ENCODE measurements at places on chromosomes 16 and 17. TPM values are rescaled to one million over a fixed set of nuclear protein-coding genes. Genes with fewer than 3 reads are reported as not detected.

DNA sequence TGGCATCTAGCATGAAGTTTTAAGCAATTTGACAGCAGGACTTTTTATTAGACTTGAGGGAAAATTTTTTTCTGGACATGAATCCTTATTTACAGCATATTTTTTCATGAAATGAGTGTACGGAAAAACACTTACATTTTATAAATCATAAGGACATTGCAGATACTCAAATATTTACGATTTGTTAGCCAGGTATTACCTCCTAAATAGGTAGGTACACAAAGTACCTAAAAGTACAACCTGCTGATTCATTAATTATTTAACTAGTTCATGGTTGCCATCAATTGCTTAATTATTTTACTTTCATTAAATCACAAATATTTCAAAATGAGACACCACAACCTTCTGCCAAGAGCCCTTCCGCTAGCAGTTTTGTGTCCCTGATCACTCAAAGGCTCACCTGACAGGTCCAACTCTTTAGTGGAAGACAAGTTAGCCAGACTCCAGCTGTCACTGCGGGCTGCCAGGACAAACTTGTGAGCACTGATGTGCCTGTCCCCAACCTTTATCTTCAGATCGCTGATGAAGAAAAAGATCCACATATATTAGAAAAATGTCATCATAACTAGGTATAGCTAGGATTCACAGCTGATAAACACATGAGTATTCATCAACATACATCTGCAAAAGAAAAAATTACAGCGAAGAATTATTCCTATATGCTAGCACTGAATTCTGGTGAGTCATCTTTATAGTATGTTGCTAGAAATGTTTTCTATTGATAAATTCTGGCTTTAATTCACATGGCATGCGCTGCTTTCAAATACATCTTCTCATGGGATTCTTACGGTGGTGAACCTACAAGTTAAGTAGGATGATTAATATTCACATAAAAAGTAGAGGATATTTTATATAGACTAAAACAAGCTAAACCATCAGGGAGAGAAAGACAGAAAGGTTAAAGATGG is 28.2 kb downstream of the ANKFY1 start:
- DNase-seq, result no peak

KRT25 gene
- total RNA-seq, result not detected

MYH1 gene
- not detected for total RNA-seq

GRCh38 chr17:40912486-40913210 is 24.8 kb downstream of the KRT23 start:
- DNase-seq, result peak; percentile 42

NOS2 gene
- total RNA-seq, result 0.60 TPM

DNA sequence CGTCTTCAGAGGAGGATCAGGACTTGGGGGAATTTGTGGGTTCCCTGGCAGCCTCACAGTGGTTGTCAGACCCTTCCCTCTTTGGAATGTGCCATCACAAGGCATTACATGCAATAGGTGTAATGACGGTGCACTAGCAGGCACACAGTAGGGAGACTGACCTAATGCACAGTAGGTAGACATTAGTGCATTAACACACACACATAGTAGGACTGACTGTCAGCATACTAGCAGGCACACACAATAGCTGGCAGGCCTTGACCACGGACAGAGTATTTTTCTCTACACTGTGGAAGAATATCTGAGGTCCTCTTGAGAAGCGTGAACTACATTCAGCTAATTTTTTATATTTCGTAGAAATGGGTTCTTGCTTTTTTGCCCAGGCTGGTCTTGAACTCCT is 10.9 kb upstream of the UBALD2 start:
- no peak for DNase-seq

DNA sequence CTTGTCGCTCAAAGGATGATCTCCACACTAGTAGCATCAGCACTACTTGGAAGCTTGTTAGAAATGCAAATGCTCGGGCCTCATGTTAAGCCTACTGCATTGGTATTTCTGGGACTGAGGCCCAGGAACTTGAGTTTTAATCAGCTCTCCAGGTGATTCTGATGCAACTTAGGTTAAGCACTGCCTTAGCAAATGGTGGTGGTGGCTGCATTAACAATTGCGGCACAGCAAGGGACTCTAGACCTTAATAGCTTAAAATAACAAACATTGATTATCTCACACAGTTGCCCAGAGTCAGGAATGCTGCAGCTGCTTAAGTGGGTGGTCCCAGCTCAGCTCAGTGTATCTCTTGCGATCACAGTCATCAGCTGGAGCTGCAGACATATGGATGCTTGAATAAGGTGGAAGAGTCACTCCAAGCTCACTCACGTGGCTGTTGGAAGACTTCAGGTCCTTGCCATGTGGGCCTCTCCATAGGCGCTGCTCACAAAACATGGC is 25.8 kb downstream of the HS3ST3A1 start:
- DNase-seq, result no peak

GRCh38 chr16:8727131-8727806 is 52.9 kb downstream of the ABAT start:
- DNase-seq, result no peak

DNA sequence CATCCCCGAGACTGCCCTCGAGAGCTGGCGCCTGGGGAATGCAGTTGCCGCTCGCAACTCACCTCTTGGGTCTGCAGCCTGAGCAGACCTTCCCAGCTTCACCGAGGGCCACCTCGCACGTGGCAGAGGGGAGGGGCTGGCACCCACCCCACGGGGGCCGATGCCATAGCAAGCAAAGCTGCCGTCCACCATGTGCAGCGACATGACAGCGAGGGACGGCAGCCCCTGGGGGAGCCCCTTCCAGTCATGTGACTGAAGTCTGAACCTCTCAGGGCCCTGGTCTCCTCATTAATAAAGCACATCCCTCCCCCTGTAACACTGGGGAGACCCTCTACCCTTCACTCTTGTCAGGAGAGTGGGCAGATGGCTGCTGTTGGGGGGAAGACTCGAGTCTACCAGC is 30.5 kb downstream of the CIBAR2 start:
- DNase-seq, result no peak

SLC6A2 gene
- total RNA-seq, result not detected

GRCh38 chr17:52160136-52160567 is 1.6 kb upstream of the CA10 start:
- DNase-seq, result no peak

DNA sequence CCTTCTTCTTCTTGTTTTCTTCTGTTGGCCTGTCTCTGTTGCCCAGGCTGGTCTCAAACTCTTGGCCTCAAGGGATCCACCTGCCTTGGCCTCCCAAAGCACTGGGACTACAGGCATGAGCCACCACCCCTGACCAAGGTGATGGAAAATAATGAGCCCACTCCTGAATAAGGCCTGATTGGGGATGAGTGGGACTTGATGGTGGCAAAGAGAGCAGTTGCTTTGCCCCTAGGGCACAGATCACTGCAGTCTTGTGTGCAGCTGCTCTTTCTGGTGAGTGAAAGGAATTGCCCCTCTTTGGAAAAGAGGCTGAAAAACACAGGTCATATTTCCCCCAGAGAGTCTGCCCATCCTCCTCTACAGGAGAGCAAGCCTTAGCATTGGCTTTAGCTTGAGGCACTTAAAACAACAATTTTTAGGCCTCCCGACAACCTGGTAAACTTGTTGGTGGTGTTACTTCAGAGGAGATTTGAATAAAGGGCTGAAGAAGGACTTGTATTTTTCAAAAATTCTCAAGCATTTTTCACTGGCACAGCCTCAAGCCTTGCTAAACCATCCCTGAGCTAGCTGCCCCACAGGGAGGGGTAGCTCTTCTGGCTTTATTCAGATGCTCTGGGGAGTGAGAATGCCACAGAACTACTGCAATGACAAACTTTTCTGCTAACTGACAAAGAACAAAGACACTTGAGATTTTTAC is 6.1 kb upstream of the PDP2 start:
- no peak for DNase-seq

DNA sequence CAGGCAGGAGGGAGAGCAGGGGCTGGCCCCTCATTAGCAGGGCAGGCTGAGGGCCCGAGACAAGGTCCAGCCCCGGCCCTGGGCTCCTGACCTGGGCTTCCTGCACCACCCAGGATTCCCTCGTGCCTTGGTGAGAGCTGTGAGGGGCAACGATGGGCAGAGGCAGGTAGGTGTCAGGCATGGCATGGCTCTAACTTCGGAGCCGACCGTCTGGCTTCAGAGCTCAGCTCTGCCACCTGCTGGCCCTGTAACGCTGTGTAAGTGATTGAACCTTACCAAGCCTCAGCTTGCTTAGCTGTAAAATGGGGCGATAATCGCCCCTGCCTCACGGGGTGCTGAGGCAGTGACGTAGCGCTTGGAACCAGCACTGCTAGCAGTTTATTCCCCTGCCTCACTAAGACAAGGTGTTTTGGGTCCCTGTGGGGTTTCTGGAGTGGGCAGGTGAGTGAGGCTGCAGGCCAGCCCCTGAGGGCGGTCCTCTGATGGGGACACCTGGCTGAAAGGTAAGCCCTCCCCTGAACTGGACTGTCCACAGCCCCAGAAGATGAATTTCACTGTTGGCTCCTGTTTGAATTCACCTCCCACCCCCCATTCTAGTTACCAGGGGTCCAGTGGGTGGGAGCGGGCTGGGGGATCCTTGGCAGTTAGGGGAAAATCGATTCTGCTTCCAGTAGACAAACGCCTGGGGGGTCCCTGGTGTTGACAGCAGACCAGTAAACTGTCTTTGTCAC is 184.8 kb upstream of the GSE1 start:
- peak; percentile 58 for DNase-seq

SLC16A6 gene
- total RNA-seq, result 1.5 TPM

GRCh38 chr16:80557037-80557436 is 16.2 kb downstream of the DYNLRB2 start:
- no peak for DNase-seq

WFIKKN1 gene
- 0.17 TPM for total RNA-seq

- no peak for DNase-seq
Measured at GRCh38 chr17:49012769-49013255, 15.6 kb downstream of the IGF2BP1 start.

HAS3 gene
- total RNA-seq, result 4.5 TPM

TAT gene
- total RNA-seq, result not detected

- DNase-seq, result peak; percentile 67
Measured at GRCh38 chr16:66618588-66619375, 14.3 kb downstream of the CMTM3 start.

GRCh38 chr17:40111221-40112128 is 10.3 kb upstream of the MSL1 start:
- peak; percentile 97 for DNase-seq

COG4 gene
- 98.0 TPM for total RNA-seq

DNA sequence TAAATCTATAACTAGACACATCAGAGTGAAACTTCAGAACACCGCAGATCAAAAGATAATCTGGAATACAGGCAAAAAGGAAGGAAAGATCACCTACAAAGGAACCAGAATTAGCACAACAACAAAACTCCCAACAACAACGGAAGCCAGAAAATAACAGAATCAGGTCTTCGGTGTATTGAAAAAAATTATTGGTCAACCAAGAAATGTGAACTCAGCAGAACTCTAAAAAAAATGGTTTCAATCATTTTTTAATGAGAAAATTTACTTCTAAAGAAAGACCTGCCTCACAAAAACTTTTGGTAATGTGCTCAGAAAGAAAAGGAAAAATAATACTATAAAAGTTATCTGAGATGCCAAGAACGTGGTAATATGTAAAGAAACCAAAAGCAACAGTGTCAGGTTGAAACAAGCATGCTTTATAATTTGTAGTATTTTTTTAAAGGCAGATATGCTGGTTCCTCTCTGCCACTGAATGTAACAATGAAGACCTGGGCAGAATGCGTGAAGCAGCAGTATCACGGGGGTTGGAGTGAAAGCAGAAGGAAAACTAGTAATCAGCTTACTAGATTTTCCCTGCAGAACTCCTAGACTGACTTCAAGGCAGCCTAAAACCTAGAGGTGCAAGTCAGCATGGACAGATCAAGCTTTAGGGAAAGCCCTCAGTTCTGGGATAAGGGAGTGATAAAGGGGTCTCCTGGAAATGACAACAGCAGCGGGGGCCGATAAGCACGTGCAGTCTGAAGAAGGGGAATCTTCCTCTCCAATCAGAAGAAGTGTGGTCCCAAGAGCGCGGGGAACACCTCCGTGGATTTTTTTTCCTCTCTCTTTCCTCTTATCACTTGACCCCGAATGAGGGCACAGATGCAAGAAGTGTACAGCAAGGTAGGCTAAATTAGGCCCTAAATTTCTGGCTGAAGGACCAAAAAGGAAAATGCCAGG is 80.9 kb upstream of the TEKT1 start:
- no peak for DNase-seq

DNA sequence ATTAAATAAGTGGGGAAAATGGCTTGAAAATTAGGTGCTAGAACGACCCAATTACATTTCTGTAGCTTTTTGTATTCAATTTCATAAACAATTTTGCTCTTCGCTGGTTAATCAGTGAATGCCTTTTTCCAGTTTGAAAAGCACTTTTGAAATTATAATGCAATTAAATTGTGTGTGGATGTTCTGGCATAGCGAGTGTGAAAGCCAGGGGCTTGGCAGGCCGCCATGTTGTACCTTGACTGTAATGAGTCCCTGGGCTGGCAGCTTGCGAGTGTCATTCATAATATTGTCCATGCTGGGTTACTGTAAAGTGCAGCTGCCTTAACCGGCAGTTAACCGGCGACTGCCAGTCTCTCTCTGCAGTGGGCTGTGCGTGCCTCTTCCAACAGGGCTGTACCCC is 177.8 kb downstream of the CCDC182 start:
- no peak for DNase-seq

- no peak for DNase-seq
Measured at GRCh38 chr16:30620169-30620568, 10.0 kb upstream of the ZNF689 start.

DNA sequence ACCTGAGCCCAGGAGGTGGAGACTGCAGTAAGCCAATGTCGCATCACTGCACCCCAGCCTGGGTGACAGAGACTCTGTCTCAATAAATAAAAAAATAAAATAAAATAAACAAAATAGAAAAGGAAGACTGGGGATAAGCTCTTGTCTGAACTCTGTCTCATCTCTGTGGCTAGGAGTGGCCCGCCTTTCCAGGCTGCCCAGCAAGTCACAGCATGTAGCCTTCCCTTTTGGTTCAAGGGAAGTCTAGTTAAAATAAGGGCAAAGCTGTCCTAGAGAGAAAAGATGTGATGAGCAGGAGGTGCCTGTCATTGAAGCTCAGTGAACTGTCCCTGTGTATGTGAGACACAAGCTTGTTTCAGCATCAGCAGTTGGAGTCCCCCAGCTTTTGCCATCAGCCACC is 2.7 kb upstream of the GFAP start:
- DNase-seq, result no peak

DNA sequence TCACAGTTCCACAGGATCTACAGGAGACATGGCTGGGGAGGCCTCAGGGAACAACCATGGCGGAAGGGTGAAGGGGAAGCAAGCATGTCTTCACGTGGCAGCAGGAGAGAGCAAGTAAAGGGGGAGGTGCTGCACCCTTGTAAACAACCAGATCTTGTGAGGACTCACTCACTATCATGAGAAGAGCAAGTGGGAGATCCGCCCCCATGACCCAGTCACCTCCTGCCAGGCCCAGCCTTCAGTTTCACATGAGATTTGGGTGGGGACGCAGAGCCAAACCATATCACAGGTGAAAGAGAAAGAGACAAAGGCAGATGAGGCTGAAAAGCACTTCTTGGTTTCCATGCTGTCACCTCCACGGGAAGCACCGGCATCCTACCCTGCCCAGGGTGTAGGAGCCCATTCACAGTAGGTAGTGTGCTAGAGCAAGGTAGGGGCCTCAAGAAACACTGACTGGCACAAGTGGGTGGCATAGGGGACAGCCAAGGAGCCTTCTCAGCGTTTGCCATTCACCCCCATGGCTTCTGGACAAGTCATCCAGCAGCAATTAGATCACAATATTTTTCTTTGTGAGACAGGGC is 6.6 kb downstream of the NARF start:
- no peak for DNase-seq

GRCh38 chr17:40936437-40936971 is 942 bp downstream of the KRT23 start:
- no peak for DNase-seq

Data from dermis blood vessel endothelial cell (primary cell).